ENCODE measurements at places on chromosomes 13 and 19.

DNA sequence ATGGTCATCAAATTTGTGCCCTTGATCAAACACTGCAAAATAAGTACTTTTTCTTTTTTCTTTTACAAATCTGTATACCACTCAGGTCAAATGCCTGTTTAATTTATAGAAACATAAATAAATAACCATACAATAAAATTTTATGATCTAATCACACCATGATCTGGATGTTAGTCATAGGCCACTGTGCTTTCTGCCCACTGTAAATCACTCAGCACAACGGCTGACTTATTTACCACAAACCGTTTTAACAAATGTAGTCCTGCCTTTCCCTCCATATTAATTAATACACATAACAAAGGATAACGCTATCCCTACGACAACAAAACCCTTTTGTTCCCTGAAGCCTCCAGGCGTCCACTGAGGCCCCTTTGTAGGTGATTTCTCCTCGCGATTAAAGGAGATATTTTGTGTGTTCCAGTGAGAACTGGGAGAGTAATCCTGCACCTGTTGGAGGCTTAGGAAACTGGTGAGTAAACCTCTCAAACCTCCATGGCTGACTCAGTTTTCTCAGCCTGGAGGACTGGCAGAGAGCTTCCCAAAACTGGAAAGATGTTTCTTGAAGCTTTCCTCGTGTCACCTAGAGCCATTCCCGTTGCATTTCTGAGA is 477.1 kb upstream of the SGCG start:
- no peak for DNase-seq

GRCh38 chr19:6744381-6745301 is 5.2 kb downstream of the TRIP10 start:
- no peak for DNase-seq

DNA sequence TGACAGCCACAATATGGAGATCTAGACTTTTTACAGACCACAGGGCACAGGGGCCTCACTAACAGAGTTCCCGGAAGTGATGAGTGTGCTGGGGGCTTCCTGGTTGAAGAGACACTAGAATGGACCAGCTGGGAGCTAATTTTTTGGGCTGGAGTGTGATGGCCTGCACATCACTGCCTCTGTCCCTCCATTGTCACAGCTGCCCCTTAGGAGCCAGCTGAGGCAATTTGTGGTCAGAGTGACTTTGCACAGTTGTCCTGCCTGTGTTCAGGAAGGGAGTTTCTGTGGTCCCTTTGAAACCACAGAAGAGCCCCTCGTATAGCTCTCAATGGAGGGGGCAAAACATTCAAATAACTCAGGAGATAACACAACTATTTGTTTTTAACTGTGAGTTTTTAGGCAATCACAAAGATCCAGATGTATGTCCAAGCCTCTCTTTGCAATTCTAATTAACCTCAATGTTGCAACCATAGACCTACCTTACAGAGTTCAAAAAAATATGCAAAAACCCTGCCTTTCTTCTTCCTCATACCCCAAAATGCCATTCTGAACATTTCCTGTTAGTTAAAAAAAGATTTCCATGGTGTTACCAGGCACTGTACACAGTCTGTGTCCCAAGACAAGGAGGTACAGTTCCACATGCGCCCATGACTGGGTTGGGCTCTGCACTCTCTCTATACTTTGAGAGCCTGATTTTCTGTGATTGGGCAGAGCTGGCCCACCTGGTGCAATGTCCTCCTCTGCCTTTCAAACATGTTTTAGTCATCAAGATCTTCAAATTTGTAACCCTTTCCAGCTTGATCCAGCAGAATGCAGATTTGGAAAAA is 2.4 kb downstream of the ALOX5AP start:
- no peak for DNase-seq

DNA sequence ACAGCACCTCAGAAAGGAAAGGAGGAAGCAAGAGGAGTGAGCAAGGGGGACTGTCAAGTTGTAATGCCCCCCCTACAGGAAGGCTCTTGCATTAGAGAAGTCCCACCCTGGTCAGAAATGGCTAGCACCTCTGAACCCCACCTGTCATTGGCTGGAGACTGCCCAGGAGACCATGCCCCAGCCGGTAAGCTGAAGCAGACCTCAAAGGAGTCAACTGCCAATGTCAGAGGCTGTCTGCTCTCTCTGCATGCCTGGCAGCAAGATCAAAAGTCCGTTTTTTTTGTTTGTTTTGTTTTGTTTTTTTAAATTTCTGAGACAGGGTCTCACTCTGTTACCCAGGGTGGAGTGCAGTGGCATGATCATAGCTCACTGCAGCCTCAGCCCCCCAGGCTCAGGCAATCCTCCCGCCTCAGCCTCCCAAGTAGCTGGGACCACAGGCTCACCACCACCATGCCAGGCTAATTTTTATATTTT is 8.1 kb upstream of the BCL3 start:
- no peak for DNase-seq

- no peak for DNase-seq
These were observed 29.4 kb upstream of the OLFM4 start for GRCh38 chr13:52999093-52999696.

DNA sequence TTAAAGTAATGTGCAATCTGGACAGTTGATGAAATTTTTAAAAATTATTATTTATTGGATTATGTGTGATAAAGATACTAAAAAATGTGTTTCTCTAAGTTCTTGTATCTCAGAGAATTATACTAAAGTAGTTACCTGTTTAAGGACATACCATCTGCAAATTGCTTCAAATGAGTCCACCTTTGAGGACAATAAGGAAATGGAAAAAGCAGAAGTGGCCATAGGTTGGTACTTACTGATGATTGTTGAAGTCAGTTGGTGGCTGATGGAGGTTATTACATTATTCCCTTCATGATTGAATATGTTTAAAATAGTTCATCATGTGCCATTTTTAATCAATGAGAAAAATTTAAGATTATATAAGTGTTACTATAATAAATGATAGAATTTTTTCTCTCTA is 367.0 kb downstream of the MYO16 start:
- DNase-seq: no peak

- peak; percentile 40 for DNase-seq
These were observed 8.1 kb upstream of the SEMA6B start for GRCh38 chr19:4567584-4568071.

GRCh38 chr13:26021516-26021915 is 30.3 kb downstream of the SHISA2 start:
- no peak for DNase-seq

DNA sequence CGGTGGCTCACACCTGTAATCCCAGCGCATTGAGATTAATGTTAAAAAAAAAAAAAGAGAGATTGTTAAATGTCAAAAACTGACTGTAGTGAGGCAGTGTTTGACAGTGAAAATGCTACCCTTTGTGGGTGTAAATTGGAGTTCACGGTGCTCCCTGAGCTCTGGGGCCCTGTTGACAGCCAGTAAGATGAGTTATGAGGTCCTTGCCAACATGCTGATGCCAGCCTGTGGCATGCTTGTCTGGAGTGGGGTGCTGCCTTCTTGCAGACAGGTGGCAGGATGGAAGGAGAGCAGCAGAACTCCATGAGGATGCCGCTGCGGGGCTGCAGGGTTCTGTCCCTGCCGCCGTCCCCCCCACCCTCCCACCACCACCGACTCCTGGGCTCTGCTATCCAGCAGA is 25.9 kb downstream of the PRAM1 start:
- no peak for DNase-seq

DNA sequence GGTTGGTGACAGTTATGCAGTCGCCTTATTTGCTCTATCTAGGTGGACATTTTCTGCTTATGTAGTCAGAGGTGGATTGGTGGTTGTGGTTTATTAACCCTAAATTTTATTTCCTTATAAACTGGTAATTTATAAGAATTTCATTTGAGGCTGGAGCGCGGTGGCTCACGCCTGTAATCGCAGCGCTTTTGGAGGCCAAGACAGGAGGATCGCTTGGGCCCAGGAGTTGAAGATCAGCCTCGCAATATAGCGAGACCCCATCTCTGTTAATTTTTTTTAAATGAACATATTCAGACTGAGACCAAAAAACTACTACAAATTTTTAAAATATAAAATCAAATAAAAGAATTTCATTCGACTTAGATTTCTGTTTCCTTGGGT is 810 bp downstream of the ZNF627 start:
- DNase-seq: no peak

- DNase-seq: no peak
These were observed 7.8 kb upstream of the HIF3A start for GRCh38 chr19:46288896-46289588.

DNA sequence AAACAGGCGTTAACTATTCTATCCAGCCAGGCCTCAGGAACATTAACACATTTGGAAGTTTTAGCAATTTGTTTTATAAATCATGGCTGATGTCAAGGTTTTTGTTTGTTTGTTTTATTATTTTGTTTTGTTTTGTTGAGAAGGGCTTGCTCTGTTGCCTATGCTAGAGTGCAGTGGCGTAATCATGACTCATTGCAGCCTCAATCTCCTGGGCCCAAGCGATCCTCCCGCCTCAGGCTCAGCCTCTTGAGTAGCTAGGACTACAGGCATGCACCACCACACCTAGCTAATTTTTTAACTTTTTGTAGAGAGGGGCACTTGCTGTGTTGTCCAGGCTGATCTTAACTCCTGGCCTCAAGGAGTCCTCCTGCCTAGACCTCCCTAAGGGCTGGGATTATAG is 28.3 kb downstream of the NUP58 start:
- no peak for DNase-seq

- DNase-seq: no peak
These were observed 17.5 kb downstream of the DDX39A start for GRCh38 chr19:14401468-14402195.

DNA sequence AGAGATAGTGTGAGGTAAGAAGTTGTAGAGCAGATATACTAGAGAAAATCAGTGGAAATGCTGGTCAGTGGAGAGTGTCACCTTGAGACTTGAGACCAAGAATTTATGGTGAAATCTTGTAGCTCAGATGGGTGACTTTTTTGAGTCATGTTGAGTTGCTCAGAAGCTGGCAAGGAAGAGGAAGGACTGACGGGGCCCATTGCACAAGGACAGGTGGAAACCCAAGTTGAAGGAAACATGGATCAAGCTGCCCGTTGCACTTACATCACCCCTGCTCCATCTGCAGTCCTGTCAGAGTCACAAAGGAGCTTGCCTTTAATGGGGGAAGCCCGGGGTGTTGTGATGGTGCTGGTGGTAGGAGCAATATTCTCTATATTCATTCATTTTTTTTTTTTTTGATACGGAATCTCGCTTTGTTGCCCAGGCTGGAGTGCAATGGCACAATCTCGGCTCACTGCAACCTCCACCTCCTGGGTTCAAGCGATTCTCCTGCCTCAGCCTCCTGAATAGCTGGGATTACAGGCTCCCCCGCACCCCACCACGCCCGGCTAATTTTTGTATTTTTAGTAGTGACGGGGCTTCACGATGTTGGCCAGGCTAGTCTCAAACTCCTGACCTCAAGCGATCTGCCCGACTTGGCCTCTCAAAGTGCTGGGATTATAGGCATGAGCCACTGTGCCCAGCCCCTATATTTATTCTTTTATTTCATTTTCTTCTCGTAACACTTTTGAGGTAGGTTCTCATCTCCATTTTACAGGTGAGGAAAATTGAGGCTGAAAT is 27.4 kb downstream of the UBAC2 start:
- no peak for DNase-seq

DNA sequence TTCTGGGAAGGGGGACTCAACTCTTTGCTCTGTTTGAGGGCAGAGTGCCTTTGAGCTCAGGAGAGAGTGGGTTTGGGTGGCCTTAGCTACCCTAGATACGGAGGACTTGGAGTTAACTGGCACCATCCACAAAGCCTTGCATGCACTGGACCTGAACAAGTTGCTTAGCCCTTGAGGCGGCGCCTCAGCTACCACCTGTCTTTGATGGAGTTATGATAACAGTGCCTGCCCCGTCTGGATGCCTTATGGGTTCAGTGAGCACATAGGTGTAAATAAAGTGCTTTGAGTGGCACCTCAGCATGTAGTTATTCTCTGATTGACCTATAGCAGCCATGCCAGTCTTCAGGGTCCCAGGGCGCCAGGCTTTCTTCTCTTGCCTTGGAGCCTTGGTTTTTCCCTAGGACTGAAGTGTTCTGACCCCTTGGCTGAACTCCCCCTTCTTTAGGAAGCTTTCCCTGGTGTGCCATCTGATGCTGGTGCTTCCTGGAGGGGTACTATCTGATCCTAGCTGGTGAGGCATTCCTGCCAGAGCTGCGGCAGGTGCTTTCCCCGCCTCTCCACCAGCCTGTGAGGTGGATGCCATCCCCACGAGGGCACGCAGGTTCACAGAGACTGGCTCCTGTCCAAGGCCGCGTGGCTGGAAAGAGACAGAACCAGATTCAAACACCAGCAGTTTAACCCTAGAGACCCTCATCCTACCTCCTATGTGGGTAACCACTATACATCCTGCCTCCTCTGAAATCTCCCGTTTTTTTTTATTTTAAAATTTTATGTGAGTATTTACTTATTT is 5.8 kb downstream of the BCKDHA start:
- DNase-seq: no peak

- no peak for DNase-seq
These were observed 111.0 kb downstream of the FNDC3A start for GRCh38 chr13:49086722-49087121.

- DNase-seq: no peak
These were observed 41.6 kb downstream of the COL4A1 start for GRCh38 chr13:110265341-110265681.

DNA sequence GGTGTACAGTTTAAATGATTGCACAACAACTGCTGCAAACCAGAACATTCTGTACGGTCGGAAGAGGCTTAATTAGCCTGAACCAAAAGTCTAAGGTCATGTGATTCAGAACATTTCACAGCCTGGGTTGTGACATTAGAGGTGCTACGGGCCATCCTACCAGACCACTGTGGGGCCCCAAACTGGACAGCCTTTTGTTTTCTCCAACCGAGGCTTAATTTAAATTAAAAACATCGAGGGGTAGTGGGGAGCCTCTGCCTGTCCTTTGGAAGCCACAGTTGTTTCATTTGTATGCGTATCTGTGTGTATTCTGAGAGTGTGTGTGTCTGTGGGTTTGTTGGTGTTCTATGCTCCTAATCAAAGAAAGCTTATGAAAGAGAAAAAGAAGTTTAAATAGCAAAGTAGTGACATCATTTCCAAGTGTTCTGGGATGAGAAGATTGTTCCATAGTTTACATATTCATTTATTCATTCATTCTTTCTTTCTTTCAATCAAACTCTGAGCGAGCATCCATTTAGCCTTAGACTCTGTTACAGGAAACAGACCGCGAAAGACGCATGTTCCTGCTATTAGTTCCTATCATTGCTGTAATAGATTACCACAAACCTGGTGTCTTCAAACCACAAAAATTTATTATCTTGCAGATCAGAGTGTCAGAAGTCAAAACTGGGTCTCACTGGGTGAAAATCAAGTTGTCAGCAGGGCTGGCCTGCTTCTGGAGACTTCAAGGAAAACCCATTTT is 444.8 kb downstream of the FOXO1 start:
- DNase-seq: peak; percentile 51

DNA sequence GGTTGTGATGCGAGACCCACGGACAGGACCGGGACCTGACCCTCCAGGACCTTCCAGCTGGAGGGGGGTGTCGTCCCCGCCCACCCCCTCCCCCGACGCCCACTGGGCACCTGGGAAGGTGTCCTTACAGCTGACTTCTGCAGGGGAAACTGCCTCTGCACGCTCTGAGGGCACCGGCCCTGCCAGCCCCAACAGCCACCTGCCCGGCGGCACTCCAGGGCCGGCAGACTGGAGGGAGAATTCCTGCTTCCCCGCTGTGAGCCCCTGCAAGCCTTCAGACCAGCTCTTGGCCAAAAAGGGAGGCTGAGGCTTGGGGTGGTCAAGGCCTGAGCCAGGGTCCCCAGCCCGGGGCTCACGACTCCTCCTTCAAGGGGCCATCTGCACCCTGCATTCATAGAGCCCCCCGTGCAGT is 1.2 kb downstream of the CNN2 start:
- no peak for DNase-seq

- DNase-seq: no peak
These were observed 72.1 kb downstream of the HSPH1 start for GRCh38 chr13:31089649-31090048.

GRCh38 chr13:34964558-34964957 is 22.5 kb downstream of the NBEA start:
- DNase-seq: no peak

Data from effector memory CD4-positive, alpha-beta T cell (primary cell).